Heart right ventricle (tissue), 16 donors: ENCODE measurements at places on chromosomes 2 and 18. TPM values are rescaled to one million over a fixed set of nuclear protein-coding genes. Genes with fewer than 3 reads are reported as not detected.
A peak's percentile ranks its signal among the peaks of the same experiment; 100 is the strongest.

- no peaks in the 10 kb centered on the region for H3K36me3 ChIP-seq
- peaks cover 11% of the 10 kb centered on the region for H3K27me3 ChIP-seq
- H3K4me3 ChIP-seq = no peak overlapping the region
- no peak for DNase-seq
- no peak overlapping the region for H3K27ac ChIP-seq
Observed at GRCh38 chr18:57220480-57220879, 73.6 kb downstream of the BOD1L2 start.

DNA sequence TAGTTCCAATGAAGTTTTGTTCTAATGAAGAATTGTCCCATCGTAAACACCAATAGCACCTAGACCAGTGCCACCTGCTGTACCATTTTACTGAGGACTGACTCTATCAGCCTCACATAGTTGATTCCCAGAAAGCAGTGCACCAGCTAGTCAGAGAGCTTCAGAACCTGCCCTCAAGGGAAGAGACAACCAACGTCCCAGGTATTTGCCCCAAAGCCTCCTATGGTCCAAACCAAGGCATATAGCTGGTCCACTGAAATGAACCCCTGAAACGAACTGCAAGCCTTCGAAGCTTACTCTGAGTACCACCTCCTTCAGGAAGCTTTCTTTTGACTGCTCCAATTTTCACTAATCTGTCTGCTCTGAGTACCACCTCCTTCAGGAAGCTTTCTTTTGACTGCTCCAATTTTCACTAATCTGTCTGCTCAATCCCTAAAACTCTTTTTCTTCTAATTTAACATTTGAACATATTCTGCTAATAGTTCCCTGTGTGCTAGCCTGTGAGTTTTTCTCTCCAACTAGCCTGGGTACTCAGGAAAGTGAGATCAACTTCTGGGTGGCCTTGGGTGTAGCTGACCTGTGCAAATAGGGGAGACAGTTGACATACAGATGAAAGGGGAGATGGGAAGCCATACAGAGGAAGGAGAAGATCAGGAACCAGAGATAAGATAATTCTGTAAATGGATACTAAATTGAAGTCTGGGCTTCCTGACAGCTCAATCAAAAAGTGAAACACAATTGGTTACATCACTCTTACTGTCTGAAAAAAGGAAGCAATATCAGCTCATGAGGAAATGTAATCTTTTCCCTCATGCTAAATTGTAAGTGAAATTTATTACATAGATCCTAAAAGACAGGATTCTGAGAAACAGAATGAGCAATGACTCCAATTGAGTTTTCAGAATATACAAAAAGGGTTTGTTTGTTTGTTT lies 33.5 kb upstream of the EML4 start:
- peak overlapping the region; percentile 29 for H3K27ac ChIP-seq
- no peak for DNase-seq
- H3K4me1 ChIP-seq = peaks cover 67% of the 10 kb centered on the region
- H3K36me3 ChIP-seq = no peaks in the 10 kb centered on the region
- H3K27me3 ChIP-seq = no peaks in the 10 kb centered on the region
- H3K4me3 ChIP-seq = no peak overlapping the region

TM4SF20 gene
- polyA plus RNA-seq = not detected

- H3K27ac ChIP-seq = no peak overlapping the region
- H3K4me3 ChIP-seq = no peak overlapping the region
- no peaks in the 10 kb centered on the region for H3K36me3 ChIP-seq
Observed at GRCh38 chr2:149729586-149729985, 142.0 kb upstream of the MMADHC start.

BZW1 gene
- 53.2 TPM for polyA plus RNA-seq
